ENCODE measurements at places on chromosomes 12 and 14.

GRCh38 chr14:23195552-23196101 is 12.2 kb upstream of the SLC7A8 start:
- DNase-seq: no peak

DNA sequence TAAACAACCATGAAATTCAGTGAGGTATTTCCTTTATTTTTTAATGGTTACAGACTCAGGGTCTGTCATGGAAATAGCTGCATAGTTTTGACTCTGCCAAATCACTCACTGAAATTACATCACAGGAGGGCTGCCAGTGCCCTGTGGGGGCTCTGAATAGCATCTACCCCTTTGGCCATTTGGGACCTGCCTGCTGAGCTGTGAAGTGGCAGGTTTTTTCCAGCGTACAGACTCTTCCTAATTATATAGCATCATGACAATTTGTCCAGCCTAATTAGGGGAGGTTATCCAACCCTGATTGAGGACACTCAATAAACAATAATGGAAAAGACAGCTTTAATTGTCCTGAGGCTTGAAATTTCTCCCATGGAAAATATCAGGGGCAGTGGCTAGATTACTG is 1.8 kb upstream of the COCH start:
- no peak for DNase-seq

DNA sequence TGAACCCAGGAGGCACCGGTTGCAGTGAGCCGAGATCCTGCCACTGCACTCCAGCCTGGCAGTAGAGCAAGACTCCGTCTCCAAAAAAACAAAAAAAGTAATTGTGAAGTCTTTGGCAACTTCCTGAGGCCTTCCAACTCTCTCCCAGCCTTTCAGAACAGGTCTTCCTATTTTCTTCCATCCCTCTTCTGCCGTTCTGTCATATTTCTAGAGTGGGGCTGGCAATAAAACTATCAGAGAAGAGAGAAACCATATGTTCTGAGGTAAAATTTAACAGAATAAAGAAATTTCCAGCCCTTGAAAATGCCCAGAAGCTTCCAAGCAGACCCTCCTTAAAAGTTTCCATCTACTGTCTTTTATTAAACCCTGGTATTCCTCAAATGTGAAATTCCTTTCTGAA is 100.4 kb downstream of the HMGA2 start:
- DNase-seq: no peak

- no peak for DNase-seq
These were observed 270.9 kb downstream of the ALX1 start for GRCh38 chr12:85550924-85551323.

DNA sequence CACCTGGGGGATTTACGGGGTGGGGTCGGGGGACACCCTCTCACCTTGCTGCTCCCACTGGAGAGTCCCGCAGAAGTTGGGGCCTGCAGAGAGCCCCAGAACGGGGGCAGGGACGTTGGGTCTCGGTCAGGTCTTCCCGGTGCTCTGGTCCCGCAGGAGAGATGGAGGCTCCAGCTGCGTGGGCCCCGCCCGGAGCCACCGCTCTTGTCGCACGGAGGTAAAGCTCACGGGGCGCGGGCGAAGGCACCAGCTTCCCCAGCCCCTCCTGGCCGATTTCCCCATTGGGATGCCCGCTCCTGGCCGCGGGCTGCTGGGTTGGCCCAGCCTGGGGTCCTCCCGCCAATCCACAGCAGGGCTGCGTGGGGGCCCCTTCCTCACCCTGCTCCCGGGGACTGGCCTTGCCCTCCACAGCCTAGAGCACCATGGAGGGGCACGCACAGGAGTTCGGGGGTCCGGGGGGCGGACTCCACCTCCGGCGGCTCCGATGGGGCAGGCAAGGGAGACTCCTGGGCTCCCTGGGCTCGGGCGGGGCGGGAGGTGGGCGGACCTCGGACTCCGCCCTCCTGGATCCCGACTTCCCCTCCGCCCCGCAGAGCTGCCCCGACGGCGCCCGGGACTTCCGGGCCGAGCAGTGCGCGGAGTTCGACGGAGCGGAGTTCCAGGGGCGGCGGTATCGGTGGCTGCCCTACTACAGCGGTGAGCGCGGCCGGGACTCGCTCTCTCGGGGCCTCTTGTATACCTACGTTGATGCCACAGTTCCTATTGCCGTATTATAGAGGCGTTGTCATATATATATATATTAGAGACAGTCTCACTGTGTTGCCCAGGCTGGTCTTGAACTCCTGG is 8.4 kb downstream of the PAPLN start:
- peak; percentile 71 for DNase-seq

DNA sequence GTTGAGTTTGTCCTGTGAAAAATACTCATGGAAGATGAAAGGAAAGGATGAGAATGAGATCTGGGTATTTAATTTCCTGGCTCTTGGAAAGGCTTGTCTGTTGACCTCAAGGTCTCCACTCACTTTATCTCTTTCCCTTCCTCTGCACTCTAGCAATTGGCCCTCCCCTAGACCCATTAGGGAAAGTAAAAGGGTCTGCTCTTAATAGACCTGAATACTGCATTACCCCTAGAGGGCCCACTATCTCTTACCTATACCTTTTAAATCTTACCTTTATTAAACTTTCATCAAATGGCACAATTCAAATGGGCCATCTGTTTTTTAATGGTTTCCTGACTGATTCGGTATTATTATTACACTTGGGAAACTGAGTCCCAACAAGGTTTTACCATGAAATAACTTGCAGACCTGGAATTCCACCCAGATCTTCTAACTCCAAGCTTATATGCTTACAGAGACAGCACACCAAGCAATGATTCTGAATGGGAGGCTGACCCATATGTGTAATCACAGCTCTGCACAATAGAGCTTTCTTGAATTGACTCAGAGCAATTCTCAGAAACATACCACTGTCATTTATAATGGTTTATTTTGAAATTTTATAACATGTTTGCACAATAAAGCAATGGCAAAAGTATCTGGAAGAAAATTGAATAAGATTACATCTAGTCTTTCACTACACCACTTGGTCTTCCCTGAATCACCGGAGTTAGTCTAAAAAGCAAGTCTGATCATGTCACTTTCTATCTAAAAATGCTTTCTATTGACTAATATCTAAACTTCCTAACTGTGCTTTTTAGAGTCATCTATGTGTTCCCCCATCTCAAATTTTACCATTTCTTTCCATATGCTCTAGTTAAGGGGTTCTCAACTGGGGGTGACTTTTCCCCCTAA is 618.5 kb downstream of the NRXN3 start:
- no peak for DNase-seq

DNA sequence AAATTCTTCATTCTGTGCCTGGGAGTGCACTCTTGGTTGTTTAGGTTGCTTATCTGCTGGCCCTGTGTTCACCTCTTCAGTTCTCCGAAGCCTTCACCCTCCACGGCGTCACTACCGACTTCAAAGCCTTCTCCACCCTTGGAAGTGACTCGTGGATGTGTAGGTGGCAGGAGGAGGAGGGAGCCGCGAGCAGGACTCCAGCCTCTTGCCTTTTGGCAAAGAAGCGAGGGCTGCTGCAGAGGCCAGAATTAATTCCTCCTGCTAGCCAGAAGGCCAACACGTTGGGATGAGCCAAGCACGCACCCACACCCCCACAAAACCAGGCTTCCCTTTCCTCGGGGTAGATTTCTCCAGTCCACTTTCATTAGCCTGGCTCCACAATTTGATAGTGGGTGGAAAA is 86.5 kb downstream of the TBX5 start:
- DNase-seq: no peak

GRCh38 chr14:60651796-60652673 is 2.8 kb upstream of the SIX1 start:
- no peak for DNase-seq

Data from activated CD8-positive, alpha-beta memory T cell treated with anti-CD3 and anti-CD28 coated beads, Interleukin-2, amount 10 ng/mL, durations not matched to agents 7 days and 5 days (primary cell).